ENCODE measurements at places on chromosomes 6 and 20.
A peak's percentile ranks its signal among the peaks of the same experiment; 100 is the strongest.

DNA sequence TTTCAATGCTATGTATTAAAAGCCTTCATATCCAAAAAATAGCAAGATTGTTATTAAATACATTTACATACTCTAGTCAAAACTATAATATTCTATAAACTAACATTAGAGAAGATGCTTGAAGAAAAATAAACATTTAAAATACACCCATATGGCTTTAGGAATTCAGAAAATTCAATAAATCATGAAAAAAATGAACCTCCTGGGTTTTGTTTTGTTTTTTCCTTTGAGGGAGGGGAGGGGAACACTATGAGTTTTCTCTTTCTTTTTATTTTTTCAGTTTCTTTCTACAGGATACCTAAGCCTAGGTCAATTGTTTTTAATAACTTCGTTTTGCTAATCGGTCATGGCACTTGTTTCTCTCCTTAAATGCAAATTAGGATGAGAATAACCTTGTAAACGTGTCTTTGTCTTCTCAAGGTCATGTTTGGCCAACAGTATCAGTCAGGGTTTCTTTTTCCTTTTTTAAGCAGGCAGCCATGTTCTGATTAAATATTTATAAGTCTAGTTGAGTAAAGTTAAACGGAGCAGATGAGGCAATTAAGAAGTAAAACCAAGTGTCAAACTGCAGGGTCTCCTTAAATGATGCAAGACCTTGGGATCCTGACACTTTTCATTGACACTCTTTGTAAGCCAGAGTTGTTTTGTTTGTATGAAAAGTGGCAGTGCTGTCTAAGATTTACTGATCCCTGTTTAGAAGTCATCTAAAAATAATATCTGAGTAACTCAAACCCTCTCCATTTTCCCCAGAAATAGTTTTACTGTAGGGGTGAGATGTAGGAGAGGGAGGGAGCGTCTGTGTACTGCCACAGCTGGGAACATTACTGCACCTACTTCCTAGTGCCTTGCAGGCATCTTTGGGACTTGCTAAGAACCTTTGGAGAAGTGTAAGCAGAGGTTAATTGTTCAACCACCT, 392.3 kb downstream of the PLCB1 start:
- no peak for DNase-seq

DNA sequence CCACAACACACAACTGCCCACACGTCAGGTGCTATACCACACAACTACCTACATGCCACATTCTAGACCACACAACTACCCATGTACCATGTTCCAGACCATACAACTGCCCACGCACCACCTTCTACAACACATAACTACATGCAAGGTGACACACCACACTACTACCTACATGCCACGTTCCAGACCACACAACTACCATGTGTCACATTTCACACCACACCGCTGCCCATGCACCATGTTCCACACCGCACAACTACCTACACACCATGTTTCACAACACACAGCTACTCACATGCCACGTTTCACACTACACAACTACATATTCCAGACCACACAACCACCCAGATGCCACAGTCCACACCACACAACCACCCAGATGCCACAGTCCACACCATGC, 19.8 kb downstream of the THBS2 start:
- no peak for DNase-seq

- no peak for DNase-seq
Observed at GRCh38 chr6:167422934-167423333, 98.0 kb downstream of the TTLL2 start.

DNA sequence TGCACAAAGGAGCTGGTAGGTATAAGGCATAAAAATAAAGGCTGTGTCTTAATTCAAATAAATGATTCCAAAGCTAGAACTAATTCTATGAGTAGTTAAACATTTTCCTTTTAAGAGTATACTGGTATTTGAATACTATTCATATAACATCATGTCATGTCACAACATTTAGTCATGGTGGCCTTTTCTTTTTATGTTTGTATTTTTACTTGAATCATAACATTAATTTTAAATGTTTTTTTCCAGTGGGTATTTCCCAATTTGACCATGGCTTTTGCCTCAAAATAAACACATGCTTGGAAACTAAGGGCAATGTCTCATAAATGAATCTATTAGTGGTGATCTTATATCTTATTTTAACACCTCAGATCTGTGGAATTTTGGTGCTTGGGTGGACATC, 177.1 kb downstream of the CD109 start:
- no peak for DNase-seq

- DNase-seq = no peak
Observed at GRCh38 chr6:169189686-169190085, 64.0 kb downstream of the THBS2 start.

GRCh38 chr6:132298344-132298949, 102.8 kb downstream of the MOXD1 start:
- DNase-seq = peak; percentile 38

DNA sequence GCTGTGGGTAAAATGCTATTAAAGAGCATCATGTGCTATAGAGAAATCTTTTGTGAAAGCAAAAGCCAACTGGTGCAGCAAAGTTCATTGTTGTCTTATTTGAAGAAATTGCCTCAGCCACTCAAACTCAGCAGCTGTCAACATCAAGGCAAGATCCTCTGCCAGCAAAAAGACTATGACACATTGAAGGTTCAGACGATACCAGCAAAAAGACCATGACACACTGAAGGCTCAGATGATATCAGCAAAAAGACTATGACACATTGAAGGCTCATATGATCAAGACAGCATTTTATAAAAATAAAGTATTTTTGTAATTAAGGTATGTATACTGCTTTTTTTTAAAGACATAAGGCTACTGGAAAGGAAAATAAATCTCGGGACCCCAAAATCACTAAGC, 118.4 kb upstream of the RUNX2 start:
- no peak for DNase-seq

DNA sequence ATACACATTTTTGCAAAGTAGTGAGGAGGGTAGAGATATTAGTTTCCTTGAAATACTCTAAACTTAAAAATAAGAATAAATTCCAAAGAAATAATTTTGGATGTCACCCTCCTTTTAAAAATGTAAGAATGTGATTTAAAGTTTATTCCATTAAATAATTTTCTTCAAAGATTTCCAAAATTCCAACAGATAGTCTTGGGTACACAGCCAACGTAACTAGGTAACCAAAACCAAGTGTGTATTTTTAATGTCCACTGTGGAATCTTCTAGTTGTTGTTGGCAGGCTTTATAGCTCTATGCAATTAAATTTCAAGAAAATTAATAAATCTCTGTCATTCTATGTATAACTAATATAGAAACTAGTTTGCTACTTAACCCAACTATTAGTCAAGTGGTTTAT, 101.3 kb downstream of the COL21A1 start:
- DNase-seq = no peak

DNA sequence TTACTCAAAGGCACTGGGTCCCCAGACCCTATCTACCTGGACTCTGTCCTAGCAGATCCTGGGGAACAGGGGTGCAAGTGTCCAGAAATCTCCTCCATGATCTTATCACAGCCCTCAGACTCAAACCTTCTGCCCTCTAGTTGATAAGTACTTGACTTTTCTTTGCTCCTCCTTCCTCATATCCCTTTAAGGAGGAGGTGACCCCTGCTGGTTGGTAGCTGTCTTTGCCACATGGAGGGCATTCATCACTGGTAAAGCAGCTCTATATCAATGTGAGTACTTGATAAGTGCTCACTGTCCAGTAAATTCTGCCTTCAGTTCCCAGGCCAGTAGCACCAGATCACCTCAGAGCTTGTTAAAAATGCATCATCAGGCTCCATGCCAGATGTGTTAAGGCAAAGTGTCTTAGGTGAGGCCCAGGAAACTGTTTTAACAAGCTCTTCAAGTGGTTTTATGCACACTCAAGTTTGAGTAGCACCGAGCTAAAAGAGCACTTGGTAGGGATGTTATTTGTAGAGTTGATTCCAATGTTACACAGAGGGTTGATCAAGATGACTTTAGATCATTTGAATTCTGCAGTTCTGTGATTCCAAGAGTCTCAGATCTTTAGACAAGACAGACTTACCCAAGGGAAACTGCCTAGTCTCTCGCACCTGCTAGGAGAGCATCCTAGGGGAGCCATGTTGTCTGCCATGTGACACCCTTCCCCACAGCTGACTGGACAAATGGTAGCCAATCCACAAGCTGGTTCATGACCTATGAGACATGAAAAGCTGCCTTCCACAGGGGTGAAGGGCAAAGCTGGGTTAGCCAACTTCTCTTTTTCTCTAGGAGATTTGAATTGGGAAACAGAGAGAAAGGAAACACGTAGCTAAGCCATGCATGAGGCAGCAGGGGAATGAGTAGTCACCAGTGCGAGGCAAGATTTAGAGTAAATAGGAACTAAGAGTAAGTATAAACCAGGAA, 18.6 kb downstream of the TREML2 start:
- peak; percentile 23 for DNase-seq

- no peak for DNase-seq
Observed at GRCh38 chr6:21000331-21000801, 466.1 kb downstream of the CDKAL1 start.

DNA sequence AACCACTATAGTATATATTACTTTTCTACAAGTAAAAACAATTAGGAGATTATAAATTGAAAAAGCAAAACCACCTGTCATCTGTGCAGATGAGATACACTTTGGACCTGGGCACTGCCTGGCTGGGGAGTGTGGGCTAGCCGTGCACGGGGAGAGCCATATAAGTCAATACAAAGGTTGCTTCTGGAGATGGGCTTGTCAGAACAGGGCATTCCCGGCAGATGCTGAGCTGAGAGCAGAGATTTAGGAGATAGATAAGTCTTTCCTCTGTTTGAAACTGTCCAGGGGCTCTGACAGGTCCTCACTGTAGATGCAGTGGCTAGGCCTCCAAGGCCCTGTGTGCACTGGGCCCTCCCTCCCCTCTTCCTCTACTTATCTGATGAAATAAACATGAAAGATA, 34.5 kb downstream of the CD164 start:
- no peak for DNase-seq
